Lower lobe of right lung (tissue), 2 donors: ENCODE measurements at places on chromosomes 4 and X.

DNA sequence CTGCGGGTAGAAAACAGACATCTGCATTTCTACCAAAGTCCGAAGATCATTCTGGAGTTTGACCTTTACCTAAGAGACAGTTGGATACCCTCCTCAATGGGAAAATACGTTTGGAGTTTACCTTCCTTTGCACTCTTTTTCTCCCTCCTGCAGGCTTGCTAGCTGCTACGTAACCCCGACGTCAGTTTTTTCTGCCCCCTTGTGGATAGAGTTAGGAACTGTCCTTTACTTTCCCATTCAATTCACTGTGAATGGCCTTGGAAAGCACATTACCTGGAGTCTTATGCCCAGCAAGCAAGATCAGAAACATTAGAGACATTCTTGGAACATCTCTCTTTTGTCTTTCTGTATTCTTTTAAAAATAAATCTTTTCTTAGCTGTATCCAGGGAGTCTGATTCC is 250.7 kb downstream of the NAP1L3 start:
- no peak for DNase-seq

- DNase-seq, result no peak
Observed at GRCh38 chr4:71198958-71199357, 139.9 kb upstream of the SLC4A4 start.

GRCh38 chrX:100609591-100609990 is 24.9 kb downstream of the TNMD start:
- DNase-seq, result no peak

GRCh38 chr4:32826169-32826568 is 2106.0 kb downstream of the PCDH7 start:
- DNase-seq, result no peak

DNA sequence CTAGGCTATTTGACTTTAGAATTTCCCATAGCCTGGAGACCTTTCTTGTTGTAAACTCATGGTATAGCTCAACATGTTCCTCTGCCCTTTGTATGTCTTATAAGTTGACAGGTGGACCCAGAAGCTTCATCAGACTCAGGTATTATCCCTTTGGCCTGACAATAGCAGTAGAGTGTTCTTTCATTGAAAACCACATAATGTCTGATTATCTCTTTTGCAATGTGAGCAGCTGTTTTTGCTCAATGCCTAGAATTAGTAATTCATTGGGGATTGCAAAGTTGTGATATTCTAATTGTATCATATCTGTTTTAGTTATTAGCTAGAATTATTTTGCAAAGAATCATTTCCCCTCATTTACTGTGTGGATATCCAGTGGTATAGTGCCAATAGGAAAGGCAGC is 27.5 kb downstream of the TBC1D19 start:
- no peak for DNase-seq

DNA sequence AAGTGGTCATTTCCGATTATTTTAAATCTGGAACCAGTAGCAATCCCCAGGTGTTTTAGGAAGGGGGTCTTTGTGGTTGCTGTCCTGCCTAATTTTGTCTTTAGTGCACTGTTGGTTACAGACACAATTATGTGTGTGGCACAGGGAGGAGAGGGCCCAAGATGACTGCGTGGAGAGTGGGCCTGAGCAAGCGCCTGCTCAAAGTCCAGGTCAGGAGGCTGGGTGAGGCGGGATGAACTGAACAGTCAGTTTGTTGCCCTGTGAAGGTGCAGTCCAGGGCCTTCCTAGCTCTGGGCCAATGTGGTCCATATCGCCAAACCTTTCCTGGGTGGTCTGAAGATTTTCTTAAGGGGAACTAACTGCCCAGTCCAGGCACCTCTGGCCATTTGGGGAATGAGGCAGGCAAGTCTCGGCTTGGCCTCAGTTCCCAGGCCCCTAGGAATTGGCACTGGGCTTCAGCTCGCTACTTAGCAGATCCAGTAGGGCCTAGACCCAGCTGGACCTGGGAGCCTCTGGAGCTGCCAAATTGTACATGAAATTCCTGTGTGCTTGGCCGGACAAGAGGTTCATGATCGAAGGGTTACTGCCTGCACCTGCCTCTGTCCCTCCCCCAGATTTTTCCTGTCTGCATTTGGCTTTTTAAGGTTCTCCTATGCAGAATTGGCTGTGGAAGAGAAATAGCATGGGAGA is 47.6 kb downstream of the ANAPC4 start:
- no peak for DNase-seq

DNA sequence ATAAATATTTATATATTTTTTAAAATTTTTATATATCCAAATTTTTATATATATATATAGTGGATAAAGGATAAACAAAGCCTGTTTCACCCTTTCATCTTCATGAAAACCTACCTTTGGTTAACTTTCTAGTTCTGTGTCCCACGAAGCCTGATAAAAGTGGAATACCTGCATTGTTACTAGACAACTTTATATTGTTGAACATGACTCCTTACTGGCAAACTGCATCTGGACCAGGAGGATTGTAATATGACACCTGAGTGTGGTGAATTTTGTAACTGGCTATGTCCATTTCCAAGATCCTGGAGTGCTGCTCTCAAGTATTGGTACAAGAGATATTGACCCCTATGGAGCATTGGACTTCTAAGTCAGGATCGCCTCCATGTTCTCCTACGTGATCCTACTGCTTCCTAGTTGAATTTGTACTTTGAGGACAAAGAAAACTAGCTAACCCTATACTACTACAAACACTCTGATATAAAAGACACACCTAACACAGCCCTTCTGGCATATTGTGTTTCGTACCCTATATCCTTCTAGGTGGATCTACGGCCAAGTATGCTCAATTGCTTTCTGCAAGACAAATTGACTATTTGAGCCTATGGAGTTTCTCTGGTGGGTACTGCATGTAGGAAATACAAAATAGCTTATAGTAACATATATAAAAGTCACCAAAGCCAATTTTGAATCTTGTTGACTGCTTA is 61.3 kb upstream of the PRRG1 start:
- DNase-seq, result no peak

GRCh38 chrX:35289952-35290351 is 347.4 kb downstream of the FAM47B start:
- no peak for DNase-seq

- no peak for DNase-seq
Observed at GRCh38 chr4:60088807-60089486, 1111.2 kb upstream of the ADGRL3 start.

DNA sequence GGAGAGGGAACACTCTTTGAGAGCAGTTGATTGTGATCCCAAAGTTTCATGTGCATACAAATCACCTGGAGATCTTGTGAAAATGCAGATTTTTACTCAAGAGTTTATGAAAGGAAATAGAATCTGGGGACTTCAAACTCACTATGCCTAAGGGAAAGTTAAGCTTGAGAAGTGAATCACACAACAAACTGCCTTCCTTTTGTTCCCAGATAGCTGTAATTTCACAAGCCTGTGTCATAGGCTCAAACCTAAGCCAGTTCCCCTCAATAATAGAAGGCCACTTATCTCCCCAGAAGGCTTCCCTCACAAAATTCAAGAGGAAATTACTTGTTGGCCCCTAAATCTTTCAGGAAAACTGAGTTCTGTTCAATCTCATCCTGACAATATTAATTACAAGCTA is 132.8 kb upstream of the MAGEB16 start:
- no peak for DNase-seq

DNA sequence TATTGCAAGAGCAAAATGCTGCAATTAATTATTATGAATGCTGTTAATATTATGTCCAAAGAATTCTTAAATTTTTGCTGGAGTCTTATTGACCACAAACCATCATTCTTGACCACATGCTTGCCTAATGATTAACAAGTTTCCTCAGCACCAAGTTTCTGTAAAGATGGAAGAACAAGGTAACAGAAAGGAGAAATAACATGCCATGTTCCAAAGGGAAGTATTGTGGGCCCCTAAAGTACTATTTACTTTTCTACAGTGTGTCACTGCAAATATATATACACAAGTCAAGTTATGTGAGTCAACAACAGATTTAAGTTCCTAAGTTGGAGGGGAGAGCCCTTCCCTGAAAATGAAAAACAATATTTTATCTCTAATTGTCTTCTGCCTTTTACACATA is 20.6 kb downstream of the FAM47E start:
- no peak for DNase-seq

DNA sequence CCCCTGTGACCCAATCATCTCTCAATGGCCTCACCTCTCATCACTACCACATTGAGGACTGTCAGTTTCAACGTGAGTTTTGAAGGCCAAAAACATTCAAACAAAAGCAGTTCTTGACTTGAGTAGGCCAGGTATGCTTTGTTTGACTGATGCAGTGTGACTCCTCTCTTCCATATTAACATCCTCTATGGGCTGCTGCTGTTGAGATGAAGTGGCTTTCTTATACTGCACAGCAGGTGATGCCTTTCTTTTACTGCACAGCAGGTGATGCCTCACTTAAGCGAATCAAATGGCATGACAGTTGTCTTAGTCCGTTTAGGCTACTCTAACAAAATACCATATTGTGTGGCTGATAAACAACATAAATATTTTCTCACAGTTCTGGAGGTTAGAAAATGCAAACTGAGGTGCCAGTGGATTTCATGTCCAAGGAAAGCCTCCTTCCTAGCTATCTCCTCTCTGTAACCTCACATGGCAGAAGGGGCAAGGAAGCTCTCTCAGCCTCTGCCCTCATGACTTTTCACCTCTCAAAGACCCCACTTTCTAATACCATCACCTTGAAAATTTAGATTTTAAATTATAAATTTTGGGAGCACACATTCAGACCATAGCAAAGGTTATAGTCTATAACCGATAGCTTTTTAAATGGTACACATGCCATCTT is 2267.9 kb upstream of the AGA start:
- no peak for DNase-seq

GRCh38 chr4:84681486-84682274 is 98.8 kb downstream of the CDS1 start:
- no peak for DNase-seq

GRCh38 chr4:186946682-186947294 is 223.1 kb upstream of the FAT1 start:
- DNase-seq, result no peak
